ENCODE measurements at places on chromosomes 6 and 20.
A peak's percentile ranks its signal among the peaks of the same experiment; 100 is the strongest.

GRCh38 chr6:127457456-127458064 lies 1.6 kb downstream of the KIAA0408 start:
- no peak for DNase-seq

- DNase-seq, result no peak
Observed at GRCh38 chr20:43159994-43160393, 29.7 kb downstream of the PTPRT start.

DNA sequence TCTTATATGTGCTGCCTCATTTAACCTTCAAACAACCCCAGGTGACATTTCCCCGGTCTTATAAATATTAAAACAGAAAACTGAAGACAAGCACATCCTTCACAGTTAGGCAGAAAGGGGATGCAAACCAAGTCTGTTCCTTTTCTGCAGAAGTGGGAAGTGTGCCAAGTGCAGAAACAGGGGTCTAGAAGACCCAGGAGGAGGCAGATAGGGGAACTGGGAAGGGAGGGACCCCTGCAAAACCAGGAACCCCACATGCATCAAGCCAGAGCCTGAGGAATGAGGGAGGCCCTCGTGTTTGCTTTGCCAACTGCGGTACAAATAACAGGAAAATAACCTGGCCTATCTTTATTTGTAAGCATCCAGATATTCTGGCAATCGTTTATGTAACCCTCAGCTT lies 17.0 kb upstream of the CST3 start:
- no peak for DNase-seq

- no peak for DNase-seq
Observed at GRCh38 chr6:6751619-6752023, 163.1 kb downstream of the LY86 start.

- no peak for DNase-seq
Observed at GRCh38 chr6:54722328-54722727, 124.2 kb upstream of the FAM83B start.

DNA sequence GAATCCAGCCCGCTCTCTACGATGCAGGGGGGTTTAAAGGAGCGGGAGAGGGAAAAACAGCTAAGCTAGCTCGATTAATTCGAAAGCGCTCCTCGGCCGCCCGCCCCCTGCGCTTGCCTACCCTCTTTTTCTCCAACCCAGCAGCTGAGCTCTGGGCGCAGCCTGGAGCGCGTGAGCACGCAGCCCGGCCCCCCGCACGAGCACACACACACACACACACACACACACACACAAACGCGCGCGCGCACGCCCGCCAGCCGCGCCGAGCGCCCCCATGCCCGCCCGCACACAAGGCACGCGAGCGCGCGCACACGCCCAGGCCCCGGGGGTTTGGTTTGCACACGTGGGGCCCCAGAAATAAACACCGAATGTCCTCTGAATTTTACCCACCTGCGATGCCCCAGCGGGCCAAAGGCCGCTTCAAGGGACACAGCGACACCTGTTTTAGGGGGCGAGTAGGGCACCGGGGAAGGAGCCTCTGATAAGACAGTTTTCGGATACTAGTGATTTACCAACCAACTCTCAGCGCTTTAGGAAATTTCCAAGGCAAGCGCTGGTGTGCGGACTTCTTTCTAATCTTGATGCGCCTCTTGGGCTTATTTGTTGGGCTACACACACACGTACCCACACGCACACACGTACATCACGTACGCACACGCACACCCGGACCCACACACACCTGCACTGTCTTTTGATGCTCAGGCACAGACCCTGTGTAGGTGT lies 802 bp upstream of the NRN1 start:
- DNase-seq, result no peak

DNA sequence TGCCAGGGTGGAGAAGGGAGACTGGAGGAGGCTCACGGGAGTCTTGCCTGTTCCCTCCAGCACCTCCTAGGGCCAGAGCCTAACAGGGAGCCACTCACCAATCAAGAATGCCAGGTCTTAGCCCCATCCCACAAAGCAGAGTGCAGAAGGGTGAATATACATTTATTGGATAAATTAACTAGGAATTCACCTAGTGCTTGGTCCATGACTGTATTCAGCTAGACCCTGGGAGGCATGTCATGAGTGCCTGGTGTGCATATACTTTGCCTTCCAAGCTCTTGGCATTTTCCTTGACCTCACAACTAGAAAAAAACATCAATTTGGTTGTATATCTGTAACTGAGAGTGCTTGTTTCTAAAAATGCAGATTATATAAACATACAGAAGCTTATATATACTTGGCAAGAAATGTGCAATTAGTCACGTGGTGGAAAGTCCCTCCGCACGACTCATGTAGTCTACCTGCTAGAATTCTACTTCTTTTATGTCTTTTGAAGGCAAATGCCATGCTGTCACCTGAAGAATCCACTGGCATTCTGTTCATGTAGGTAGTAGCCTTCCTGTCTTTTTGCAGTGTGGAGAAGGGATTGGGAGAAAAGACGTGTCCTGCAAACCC lies 991.0 kb downstream of the KIF16B start:
- no peak for DNase-seq

- no peak for DNase-seq
Observed at GRCh38 chr6:115612216-115612615, 448.5 kb downstream of the FRK start.

DNA sequence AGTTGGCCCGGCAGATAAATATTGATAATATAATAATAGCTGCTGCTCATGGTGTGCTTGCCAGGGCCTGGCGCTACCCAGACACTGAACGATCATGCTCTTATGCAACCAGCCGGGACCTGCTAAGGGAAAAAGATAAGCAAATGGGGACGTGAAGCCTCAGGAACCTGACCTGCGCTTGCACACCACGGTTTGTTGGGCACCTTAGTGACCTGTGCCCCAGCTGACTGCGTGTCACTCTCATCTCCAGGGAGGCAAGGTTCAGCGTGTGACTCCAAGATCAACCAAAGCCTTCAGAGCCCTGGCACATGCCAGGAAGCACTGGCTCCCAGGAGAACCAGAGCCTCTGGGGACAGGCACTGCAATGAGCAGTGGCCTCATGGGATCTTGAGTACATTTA lies 111.1 kb downstream of the AGPAT4 start:
- no peak for DNase-seq

- no peak for DNase-seq
Observed at GRCh38 chr6:72890671-72891070, 268.8 kb downstream of the KCNQ5 start.

- no peak for DNase-seq
Observed at GRCh38 chr20:41276317-41276751, 41.2 kb downstream of the ZHX3 start.

DNA sequence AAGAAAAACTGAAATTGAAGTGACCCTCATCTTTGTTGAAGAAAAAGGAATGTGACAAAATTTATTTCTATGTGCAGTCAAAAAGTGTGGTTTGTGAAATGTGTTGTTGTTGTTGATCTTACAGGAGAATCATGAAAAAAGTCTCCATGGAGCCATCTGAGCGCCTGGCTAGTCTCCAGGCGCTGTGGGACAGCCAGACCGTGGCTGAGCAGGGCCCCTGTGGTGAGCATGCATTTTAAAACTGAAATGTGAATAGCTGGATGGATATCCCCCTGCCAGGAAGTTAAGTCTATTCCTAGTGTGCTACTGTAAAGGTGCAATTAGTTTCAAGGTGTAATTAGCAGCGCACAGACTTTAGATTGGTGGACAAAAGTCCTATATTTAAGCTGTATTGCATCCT lies 170.6 kb downstream of the CARMIL1 start:
- DNase-seq, result peak; percentile 81

- DNase-seq, result no peak
Observed at GRCh38 chr6:43880236-43881137, 110.5 kb downstream of the VEGFA start.

DNA sequence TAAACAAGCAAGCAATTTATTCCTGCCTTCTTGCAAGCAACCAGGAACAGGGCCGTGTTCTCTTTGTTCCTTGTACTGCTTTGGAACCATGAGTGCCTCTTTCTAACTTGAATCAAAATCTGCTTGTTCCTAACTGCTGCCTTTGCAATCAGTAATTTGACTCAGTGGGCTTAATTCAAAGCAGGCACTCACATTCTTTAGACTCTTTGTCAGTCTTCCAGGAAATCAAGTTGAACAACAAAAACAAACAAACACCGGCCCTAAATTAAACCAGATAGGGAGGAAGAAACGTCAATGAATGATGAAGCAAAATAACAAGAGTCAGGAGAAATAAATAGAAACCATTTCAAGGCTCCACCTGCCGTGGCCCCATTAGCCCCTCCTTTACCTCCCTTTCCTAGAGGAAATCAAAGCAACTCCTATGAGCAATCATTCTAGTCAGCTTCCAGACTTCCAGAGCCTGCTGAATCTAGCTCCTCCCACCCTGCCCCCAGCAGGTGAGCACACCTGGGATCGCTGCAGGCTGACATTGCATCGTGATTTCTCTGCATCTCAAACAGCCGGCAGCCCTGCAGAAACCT lies 582.2 kb upstream of the FLRT3 start:
- peak; percentile 73 for DNase-seq

DNA sequence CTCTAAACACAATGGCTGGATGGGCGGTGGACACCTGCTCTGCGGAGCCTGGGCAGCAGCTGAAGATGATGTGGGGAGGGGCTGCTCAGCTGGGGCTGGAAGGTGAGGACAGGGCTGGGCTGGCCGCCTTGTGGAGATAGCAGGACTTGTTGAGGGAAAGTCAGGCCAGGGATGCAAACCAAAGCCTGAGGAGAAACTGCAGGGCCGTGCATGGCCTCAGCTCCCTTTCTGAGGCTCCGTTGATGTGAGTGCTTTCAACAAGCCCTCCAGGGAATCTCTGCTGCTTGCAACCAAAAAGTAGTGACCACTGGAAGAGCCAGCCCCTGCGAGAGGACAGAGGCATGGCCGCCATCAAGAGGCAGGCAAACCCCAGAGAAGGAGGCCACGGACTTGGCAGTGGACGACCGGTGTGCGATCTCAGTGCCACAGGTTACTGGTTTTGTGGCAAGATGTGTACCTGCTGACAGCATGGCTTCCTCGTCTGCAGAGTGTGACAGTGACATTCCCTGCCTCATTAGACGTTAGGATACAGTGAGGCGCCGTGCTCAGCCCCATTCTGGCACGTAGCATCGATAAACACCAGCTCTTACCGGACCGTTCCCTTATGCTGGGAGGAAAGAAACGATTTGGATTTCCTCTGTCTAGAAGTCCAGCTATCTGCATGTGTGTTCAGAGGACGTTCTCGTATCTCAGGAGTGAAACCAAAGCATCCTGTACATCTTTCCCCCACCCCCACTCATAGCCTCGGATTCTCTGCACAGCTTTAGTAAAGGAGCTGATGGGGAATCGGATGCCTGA lies 37.9 kb downstream of the ERMARD start:
- no peak for DNase-seq

DNA sequence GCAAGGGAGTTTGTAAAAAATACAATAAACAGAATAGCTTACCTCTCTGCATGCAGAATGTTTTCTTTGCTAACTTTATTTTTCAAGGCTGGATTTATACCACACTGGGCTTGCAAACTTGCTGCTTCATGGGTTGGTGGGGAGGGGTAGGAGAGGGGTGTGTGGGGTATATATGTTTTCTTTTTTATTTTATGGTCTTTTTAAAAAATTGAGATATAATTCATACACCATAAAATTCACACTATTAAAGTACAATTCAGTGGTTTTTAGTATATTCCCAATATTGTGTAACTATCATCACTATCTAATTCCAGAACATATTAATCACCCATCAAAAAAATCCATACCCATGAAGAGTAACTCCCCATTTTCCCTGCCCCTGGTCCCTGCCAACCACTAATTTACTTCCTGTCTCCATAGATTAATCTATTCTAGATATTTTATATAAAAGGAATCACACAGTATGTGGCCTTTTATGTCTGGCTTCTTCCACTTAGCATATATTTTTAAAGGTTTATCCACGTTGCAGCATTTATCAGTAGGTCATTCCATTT lies 14.3 kb upstream of the TRPC4AP start:
- no peak for DNase-seq

GRCh38 chr6:35230950-35231349 lies 17.2 kb downstream of the SCUBE3 start:
- DNase-seq, result no peak

GRCh38 chr6:126477678-126478077 lies 137.8 kb downstream of the CENPW start:
- DNase-seq, result no peak

DNA sequence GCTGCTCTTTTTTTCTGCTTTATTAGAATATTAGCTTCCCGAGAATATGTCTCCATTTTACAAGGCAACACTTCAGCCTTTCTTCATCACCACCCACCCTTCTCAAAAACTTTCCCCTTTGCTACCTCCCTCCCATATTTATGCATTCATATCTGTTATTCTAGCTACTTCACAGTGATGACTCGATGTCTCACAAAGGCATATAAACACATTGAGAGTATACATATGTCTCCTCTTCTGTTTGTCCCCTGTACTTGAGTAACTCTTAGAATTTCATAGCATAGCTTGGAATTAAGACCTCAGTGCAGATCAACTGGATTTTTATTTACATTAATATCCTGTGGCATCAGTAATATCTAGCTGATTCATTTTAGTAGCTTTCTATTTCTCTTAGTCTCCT lies 6.5 kb downstream of the RNF144B start:
- DNase-seq, result no peak

DNA sequence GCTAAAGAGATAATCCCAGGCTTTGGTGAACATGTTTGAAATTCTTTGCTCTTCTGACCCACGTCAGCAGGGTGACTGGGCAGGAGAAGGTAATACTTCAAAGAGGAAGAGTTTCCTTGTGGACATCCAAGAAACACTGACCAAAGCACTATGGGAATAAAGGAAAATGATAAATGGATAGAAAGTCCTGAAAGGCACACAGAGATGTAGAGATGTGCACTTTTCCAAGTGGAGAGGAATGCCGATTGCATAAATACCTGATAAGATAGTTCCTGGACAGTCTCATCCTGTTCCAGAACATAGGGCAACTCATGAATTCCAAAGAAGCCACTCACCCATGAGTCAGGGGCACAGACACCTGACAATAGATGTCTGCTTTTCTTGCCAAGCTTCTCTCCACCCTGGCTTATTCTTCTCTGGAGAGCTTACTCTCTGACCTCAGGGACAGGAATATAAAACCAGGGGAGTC lies 191.3 kb upstream of the FOXA2 start:
- no peak for DNase-seq

- DNase-seq, result no peak
Observed at GRCh38 chr6:36938536-36938935, 16.0 kb upstream of the PI16 start.

GRCh38 chr6:117906958-117907600 lies at the start of gene SLC35F1:
Gene SLC35F1, plus strand, starts transcription at chr6:117907264.
- peak; percentile 13 for DNase-seq
